ENCODE measurements at places on chromosomes 7 and 10. TPM values are rescaled to one million over a fixed set of nuclear protein-coding genes. Genes with fewer than 3 reads are reported as not detected.

The GAD2 gene
- total RNA-seq: not detected

The ZCWPW1 gene
- 0.53 TPM for total RNA-seq

The HOXA5 gene
- total RNA-seq: 12.7 TPM

The HTR5A gene
- total RNA-seq: not detected

The POMZP3 gene
- 10.8 TPM for total RNA-seq

The TET1 gene
- total RNA-seq: 0.40 TPM

The TLL2 gene
- total RNA-seq: 0.07 TPM

The DYNC1I1 gene
- total RNA-seq: 4.0 TPM

The DNAJB12 gene
- 35.5 TPM for total RNA-seq

The LRRD1 gene
- total RNA-seq: 0.07 TPM

The WEE2 gene
- total RNA-seq: not detected

The PDAP1 gene
- total RNA-seq: 61.8 TPM

The ATP6V0A4 gene
- 0.40 TPM for total RNA-seq

The AOAH gene
- not detected for total RNA-seq

The AKR1B15 gene
- not detected for total RNA-seq

The CLDN15 gene
- total RNA-seq: 3.3 TPM

The SHH gene
- not detected for total RNA-seq

The ACSM6 gene
- not detected for total RNA-seq

The HMX3 gene
- total RNA-seq: not detected

The GIMAP1 gene
- total RNA-seq: 10.4 TPM

The SPOCK2 gene
- total RNA-seq: 0.29 TPM

The TASOR2 gene
- 107 TPM for total RNA-seq

The KIN gene
- 10.2 TPM for total RNA-seq

The VSTM2A gene
- not detected for total RNA-seq
